ENCODE measurements at places on chromosomes 2 and 18.

DNA sequence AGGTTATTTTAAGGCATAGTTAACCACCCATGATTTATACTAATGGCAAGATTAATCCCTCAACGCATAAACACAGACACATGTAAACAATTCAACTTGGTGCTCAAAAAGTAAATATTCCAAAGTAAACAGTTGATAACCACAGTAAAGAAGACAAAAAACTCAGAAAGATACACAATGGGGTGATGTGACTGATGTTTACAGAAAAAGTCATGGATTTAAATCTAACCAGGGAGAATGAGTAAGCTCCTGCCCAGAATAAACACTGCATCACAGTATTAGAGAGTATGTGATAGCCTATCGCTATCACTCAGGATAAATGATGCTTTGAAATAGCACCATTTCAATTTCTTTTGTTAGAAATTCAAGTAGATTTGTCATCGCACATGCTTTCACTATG lies 49.3 kb downstream of the HIBCH start:
- ATAC-seq: no peak

DNA sequence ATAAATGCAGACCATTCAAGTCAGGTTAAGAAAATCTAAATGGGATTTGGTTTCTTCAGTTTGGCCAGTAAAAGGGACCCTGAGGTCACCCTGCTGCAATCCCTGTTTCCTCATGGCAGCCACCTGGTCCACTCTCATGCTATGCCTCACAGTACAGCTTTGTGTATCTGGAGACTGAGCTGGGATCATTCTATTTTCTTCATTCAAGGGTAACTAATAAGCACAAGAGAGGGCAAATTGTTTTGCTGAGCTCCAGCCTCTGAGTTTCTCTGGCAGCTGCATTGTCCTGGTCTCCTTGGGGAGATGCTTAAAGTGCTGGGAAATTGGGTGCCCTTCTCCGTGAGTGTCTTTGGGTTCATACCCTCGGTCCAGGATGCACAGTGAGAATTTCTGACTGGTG lies 18.5 kb upstream of the BCL2L11 start:
- ATAC-seq: no peak

DNA sequence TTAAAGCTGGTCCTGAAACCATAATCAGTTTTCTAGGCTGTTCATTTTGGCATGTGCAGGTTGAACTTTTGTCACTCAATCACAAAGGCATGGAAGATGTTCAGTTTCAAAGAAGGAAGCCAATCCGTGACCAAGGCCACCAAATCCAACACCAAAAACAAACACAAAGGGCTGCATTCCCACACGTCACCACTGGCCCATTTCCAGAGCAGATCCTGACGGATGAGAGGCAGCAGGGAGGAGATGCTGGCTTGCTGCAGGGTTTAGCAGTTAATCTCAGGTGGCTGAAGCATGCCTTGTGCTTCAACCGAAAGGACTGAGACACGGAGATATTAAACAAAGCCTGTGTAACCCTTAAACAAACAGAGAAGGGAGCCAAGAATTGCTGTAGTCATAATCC lies 191.9 kb upstream of the CTAGE1 start:
- ATAC-seq: no peak

GRCh38 chr2:6412533-6413091 lies 453.1 kb downstream of the CMPK2 start:
- ATAC-seq: peak; percentile 82

DNA sequence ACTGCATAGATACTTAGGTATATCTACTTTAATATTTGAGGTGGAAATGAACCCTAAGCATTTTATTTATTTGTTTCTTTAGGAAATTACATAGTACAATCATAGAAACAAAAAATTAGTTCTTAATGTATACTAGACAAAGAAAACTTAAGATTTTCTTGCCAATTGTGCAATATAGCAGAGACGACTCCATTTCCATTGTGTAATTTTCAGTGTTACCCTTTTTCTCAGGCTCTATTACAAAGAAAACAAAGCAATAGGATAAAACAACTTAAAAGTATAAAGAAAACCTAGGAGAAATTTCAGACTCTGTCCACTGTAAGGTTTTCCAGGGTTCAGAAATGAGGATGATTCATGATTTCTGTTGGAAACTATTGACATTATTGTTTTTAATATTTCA lies 89.0 kb upstream of the SERTAD2 start:
- ATAC-seq: no peak

GRCh38 chr2:200306931-200307723 lies 634 bp downstream of the SPATS2L start:
- peak; percentile 59 for ATAC-seq

DNA sequence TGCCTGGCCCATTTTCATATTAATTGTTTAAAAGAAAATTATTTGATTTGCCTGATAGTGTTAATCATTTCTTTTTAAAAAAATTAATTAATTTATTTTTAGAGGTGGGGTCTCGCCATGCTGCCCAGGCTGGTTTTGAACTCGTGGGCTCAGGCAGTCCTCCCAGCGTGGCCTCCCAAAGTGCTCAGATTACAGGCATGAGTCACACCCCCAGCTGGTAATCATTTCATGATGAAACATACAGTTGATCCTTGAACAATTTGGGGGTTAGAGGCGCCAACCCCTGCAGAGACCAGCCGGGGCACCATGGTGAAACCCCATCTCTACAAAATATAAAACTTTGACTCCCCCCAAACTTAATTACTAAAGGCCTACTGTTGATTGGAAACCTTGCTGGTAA lies 7.9 kb downstream of the GPN1 start:
- no peak for ATAC-seq

- no peak for ATAC-seq
Measured at GRCh38 chr2:151756820-151757219, 22.5 kb upstream of the NEB start.

GRCh38 chr2:3450385-3451010 lies 68.8 kb downstream of the ADI1 start:
- no peak for ATAC-seq

DNA sequence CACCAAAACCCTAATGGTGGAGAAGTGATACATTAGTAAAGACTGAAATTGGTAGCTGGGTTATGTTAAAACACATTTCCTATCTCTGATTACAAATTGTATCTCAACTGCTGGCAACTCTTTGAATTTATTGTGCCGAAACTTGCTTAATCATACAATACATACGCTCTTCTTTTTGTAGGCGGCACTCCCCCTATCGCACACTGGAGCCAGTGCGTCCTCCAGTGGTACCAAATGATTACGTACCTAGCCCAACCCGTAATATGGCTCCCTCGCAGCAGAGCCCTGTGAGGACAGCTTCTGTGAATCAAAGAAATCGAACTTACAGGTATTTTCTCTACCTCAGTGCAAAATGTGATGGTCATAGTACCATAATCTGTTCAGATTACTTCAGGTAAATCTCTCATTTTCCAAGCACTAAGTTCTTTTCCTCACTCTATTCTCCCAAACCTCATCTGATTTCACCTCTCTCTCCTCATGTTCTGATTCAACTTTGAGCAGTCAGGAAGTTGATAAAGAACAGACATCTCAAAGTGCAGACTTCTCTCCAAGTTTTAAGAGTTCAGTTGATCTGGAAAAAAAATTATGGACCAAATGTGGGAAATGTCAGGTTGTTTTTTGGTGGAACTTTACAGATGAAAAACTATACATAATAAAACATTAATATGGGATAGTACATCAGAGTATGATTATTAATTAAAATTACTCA lies 66.5 kb downstream of the ABI2 start:
- ATAC-seq: no peak

- no peak for ATAC-seq
Measured at GRCh38 chr2:55163274-55163721, 68.8 kb downstream of the CLHC1 start.

GRCh38 chr2:124318913-124319312 lies 293.8 kb downstream of the CNTNAP5 start:
- ATAC-seq: no peak

DNA sequence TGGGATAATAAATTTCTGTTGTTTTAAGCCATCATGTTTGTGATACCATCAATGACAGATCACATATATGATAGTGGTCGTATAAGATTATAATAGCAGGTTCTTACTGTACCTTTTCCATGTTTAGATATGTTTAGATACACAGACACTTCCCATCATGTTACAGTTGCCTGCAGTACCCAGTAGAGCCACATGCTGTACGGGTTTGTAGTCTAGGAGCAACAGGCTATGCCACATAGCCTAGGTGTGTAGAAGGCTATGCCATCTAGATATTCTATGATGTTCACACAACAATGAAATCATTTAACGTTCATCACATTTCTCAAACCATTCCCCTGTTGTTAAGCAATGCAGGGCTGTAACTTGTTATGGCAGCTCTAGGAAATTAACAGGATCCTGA lies 132.9 kb upstream of the SH3BP4 start:
- ATAC-seq: no peak

DNA sequence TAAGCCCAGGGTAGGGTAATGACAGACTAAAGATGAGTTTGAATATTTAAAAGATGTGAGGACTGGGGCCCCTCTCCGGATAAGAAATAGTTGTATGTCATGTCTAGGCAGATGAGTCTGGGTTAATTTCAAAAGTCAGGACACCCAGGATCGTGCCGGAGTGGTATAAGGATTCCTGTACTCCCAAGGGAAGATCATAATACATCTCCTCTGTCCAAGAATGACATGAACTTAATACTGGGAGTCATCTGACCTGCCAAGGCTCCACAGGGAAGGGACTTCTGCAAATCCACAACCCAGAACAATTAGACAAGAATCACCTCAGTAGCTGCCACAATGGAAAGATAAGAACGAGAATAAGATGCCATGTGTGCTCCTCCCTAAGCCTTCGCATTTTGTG lies 17.1 kb downstream of the RPRM start:
- peak; percentile 30 for ATAC-seq

DNA sequence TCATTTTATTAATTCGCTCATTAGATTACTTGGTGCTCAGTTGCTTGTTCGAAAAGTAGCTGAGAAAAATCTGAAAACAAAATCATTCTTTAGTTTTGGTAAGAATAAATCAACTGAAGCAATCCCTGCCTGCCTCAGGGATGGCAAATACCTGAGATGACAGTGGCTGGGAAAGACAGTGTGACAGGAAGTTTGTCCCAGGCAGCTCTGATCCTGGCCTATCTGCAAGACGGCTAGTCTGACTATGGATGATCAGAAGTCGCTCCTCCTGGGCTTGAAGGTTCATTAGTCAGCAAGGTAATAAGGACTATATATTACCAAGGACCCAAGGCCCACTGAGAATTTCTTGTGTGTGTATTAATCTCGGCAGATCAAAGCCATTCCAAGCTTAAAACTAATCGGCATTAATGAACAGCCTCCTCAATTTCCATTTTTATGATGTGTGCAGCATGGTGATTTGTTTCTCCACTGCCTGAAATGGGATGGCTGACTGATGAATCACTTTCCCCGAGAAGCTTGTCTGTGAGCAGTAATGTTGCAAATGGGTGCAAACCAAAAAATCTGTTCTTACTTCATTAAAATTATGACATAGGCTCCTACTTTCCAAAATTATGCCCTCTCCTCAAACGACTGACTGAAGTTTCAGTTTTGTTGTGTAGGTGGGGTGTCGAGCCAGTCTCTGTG lies 199.9 kb downstream of the ACTR3 start:
- no peak for ATAC-seq

DNA sequence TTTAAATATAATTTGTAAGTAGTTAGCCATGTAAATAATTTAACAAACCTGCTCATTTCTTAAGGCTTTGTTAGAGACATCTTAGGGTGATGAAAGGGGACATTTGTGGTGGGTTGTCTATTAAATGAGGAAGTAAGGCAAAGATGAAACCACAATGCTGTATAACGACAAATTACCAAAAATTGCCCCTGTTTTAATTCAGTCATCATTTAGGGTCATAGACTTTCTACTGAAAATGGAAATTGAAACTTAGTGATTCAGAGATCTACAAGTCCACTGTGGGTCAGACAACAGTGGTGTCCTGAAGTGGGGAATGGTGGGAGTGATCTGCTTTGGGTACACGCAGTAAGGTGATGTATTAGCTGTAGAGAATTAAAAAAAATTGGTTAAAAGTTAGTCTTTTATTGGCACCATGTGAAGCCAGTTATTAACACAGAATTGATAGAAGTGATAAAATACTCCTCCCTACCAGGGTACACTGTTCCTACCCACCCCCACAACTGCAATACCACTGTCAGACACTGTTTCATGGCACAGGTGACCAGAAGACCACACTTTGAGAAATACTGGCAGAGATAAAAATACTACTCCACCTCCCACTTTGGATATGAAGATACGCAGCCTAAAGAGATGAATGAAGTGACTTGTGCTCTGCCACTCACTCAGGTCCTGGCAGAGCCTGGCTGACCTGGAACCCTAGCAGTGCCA lies 13.4 kb downstream of the CERS6 start:
- ATAC-seq: no peak

GRCh38 chr2:189613650-189614420 lies 33.2 kb upstream of the SLC40A1 start:
- ATAC-seq: no peak

DNA sequence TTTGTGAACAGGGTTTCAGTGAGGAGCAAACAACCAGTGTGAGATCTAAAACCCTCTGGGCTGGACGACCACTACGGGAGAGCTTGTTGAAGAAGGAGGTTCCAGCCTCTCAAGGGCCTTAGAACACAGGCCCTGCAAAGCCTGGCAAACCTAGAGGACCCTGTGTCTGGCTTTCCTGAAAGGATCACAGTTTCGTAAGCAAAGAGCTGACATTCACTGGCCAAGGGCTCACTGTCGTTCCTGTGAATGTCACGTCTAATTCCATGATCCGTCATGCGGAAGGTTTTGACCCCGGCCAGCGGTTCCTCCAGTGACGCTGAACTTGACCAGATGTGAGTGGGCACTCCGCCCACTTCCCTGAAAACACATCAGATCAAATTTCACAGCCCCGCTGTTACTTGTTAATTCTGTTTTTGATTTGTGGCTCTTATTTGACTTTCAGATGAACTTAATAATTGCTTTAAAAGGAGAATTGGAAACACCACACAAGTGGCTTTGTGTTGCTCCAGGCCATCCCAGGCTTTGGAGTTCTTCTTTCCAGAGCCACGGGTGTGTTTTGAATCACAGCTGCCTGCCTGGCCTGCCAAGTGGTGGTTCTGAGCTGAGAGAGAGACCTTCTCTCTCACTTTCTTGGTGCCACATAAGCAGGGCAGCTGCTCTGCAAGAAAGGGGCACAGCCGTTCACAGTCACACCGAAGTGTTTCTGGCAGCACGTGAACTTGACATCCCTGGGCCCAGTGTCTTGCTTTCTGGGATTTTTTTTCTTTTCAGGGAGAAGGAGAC lies 308.4 kb downstream of the NDUFA10 start:
- no peak for ATAC-seq
